NCI-H1417 treated with DMSO at 0.1 percent for 48 hours (cell line): ENCODE measurements at places on chromosomes 6 and 20.

GRCh38 chr6:122640366-122640765, 30.2 kb downstream of the PKIB start:
- no peak for DNase-seq

GRCh38 chr20:60090631-60091030, 132.4 kb downstream of the CDH26 start:
- DNase-seq, result no peak

DNA sequence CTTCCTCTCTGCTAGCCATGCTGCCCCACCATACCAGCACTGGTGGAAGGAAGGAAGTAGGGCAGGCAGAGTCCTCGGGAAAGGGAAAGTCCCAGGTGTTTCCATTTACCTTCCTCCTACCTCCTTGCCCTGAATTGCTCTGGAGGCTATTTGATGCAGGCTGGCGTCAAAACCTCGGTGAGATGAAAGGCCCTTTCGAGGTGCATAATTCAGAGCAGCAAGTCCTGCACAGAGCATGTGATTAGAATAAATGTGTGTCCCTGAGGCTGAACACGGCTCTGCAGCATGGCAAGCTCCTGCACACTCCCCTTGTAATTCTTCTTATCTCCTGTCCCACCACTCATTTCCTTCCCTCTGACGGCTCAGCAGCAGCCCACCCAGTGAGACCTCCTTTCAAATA, 98.7 kb upstream of the LRFN2 start:
- DNase-seq, result no peak

GRCh38 chr6:47262231-47262630, 47.5 kb downstream of the TNFRSF21 start:
- no peak for DNase-seq

DNA sequence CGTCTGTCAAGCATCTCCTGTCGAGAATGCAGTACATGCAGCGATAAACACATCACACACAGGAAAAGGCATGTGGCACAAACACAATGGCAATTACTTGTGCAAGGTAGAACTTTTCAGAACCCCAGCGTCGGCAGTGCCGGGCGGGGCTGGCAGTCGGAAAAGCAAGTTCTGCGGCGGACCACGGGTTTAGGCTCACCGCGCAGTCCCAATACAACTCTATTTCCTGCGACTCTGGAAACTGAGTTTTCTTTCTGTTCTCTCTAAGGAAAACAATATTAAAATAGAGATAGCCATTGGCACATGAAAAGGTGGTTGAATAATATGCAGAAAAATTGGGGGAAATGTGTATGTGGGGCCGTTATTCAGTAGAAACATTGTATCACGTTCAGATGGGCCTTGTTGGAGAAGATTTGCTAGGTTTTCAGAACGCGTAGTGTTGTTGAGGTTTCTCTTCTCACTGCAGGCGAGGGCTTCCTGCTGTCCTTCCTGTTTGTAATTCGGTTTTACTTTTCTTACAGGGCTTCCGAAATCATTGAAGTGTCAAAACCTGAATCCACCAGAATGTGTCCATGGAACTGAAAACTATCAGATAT, 369.5 kb downstream of the THBS2 start:
- no peak for DNase-seq

GRCh38 chr6:135085700-135086413, 31.2 kb upstream of the HBS1L start:
- no peak for DNase-seq

DNA sequence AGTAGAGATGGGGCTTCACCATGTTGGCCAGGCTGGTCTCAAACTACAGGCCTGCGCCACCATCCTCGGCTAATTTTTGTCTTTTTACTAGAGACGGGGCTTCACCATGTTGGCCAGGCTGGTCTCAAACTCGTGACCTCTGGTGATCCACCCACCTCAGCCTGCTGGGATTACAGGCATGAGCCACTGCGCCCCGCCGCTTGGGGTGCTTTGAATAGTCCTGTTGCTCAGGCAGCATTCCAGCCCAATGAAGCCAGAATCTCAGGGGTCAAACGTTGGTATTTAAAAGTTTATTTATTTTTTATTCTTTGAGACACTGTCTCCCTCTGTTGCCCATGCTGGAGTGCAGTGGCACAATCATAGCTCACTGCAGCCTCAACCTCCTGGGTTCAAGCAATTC, 11.3 kb downstream of the MOCS3 start:
- DNase-seq, result no peak

DNA sequence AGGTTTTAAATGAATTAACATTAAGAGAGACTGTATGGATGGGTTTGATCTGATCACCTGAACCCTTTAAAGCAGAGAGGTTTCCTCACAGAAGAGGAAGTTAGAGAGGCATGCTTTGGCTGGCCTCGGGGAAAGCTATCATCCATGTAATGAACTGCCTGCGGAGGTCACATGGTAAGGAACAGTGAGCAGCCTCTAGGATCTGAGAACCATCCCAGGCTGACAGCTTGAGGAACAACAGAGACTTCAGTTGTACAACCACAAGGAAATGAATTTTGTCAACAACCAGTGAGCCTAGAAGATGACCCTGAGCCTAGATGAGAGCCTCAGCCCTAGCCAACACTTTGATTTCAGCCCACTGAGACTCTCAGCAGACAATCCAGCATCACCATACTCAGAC, 2.9 kb upstream of the COL21A1 start:
- DNase-seq, result no peak

DNA sequence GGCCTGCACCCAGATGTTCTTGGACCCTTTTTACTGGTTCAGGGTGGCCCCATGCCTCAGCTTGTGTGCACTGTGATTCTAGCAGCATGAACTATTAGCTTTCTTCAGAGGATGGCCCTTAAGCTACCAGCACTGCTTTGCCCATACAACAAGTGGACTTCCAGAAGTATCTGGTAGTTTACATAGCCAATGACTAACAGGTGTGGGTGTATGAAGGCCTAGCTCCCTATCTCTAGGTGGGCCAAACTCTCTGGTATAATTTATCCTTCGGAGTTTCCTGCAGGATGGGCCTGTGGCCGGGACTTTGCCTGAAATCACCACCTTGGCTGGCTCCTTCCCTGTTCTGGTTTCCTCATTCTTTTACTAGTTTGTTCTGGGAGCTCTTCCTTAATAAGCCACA, 26.1 kb upstream of the JAG1 start:
- no peak for DNase-seq

DNA sequence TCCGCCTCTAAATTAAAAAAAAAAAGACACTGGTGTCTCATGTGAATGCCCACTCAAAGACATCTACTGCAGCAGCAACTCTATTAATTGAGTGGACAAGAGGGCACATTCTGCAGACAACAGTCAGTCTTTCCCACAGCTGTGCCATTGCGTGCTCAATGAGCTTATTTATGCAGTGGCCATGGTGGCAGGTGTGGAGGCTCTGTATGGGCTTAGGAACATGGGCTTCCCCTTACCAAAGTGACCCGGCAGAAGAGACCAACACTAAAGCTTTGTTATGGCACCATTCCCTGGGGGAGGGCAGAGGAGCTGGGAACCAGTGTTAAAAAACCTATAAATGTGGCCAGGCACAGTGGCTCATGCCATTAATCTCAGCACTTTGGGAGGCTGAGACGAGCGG, 4.2 kb upstream of the VAPB start:
- DNase-seq, result no peak

DNA sequence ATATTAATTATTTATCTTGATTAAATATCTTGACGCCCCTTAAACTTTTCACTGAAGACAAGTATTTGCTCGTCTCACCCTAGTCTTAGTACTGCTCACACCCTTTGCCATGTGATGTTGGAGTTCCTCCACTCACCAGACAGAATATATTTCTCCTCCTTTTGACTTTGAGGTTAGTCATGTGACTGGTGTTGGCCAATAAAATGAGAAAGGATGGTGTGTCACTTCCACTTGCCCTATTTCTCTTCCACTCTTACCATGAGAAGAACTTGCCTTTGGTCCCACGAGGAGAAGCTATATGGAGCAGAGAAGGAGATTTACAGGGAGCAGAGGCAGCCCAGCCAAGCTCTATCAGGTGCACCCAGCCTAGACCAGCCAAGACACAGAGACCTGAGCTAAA, 64.9 kb upstream of the TAB2 start:
- DNase-seq, result no peak

DNA sequence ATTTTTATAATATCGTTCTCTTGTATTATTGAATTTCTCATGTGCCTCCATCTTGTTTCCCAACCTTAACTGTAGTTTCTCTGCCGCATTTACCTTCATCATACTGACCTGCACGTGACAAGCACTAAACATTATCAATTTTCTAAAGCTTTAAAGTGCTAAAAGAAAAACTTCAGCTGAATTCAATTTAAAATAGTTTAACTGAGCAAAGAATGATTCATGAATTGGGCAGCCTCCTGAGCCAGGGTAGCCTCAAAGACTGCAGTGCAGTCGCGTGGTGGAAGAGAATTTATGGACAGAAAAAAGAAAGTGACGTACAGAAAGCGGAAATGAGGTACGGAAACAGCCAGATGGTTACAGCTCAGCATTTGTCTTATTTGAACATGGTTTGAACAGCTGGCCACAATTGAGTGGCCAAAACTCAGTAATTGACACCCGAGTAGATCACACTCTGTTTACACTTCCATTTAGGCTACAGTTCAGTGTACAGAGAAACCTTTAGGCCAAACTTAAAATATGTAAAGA, 4.2 kb upstream of the ZDHHC14 start:
- DNase-seq, result peak; percentile 28

DNA sequence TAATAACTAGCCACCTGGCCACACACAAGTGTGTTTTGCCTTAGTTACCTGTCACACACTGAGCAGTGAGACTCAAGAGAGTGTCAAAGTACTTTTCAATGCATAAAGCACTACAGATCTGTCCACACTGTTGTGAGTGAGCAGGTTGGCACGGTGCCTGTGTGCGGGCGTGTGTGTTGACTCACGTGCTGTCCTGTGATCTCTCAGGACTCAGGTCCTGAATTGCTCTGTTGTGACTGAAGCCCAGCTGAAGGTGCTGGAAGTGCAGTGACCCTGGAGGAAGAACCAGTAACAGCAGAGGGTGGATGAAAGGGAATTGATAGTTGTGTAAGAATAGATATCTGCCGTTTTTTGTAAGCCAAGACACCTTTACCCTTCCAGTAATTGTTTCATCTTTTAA, 18.3 kb downstream of the SLC16A10 start:
- DNase-seq, result no peak
